Frontal cortex (tissue), 4 donors: ENCODE measurements at places on chromosomes 3 and 15. TPM values are rescaled to one million over a fixed set of nuclear protein-coding genes. Genes with fewer than 3 reads are reported as not detected.

The BDH1 gene
- 9.8 TPM for total RNA-seq

DNA sequence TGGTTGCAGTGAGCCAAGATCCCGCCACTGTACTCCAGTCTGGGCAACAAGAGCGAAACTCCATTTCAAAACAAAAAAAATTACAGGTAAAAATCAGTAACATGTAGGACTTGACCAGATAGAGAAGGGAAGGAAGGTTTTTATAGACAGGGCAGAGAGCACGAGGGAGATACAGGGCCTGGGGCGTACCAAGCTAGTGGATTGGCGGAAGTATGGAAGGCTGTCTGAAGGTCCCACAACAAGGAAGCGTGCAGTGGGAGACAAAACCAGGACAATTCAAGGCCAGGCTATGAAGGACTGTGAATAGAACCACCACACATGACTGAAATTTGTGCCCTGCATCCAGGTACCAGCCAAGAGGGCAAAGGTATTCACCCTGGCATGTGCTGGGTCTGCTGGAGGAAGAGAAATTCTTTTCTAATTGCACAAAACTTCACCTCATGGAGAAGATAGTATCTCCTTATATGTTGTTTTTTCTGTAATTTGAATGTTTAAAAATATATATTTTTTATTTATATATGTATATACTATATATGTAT, 33.0 kb upstream of the BCL2A1 start:
- DNase-seq: no peak

DNA sequence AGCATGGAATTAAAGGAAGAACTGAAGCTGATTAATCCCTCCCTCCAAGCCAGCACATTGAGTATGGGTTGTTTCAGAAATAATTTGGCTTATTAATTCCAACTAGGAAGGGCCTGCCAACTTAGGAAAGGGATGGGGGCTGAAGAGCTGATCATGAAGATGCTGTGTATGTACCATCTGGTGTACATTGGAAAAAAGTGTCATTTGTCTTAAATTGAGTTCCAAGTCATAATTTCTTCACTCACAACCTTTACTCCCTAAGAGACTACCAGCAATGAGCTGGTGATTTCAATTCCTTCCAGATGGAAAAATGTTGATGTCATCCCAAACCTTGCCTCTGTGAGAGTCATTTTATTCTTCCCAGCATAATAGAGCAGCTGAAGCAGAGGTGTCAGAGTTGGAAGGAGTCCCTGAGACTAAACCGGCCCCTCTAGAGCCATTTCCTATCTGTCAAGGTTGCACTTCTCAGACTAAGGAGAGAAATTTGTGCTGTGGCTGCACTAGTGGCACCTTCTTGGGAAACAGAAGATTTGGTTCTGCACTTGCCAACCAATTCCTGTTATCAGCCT, 79.4 kb downstream of the GTPBP8 start:
- DNase-seq: no peak

GRCh38 chr3:38127611-38128302, 9.2 kb downstream of the ACAA1 start:
- DNase-seq: no peak

The NOX5 gene
- total RNA-seq: under 0.01 TPM
